ENCODE measurements at places on chromosomes 2 and 18.
A peak's percentile ranks its signal among the peaks of the same experiment; 100 is the strongest.

DNA sequence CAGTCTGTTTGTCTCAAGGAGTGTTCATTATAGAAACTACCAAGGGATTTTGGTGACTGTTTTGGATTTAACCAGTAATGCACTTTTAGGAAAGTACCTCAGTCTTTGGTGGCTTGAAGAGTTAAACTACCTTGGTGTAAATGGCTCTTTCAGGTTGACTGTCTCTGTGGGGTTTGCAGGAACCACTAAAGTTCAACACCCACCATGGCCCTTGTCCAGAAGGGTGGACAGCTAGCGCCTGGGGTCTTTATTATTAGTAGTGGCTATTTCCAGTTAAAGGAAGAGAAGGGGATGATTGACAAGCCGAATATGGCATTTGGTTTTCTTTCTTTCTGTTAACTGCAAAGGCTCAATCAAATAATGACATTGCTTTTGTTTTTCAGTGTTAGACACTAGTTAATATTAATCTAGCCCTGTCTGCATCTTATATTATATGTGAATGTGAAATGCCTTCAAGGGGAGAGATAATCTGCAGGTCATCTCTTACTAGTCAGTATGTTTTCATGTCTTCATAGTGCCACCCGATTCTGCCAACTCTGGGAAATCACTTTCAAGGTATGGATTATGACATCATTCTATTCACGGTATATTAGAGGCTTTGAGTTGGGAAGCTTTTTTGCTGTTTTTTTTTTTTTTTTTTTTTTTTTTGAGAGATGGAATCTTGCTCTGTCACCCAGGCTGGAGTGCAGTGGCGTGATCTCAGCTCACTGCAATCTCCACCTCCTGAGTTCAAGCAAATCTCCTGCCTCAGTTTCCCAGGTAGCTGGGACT lies 56.4 kb downstream of the MAP4K4 start:
- no peak for DNase-seq

- DNase-seq = no peak
Measured at GRCh38 chr2:31263636-31264190, 29.8 kb downstream of the EHD3 start.

- peak; percentile 60 for DNase-seq
Measured at GRCh38 chr2:239401881-239402233, 1.0 kb upstream of the HDAC4 start.

DNA sequence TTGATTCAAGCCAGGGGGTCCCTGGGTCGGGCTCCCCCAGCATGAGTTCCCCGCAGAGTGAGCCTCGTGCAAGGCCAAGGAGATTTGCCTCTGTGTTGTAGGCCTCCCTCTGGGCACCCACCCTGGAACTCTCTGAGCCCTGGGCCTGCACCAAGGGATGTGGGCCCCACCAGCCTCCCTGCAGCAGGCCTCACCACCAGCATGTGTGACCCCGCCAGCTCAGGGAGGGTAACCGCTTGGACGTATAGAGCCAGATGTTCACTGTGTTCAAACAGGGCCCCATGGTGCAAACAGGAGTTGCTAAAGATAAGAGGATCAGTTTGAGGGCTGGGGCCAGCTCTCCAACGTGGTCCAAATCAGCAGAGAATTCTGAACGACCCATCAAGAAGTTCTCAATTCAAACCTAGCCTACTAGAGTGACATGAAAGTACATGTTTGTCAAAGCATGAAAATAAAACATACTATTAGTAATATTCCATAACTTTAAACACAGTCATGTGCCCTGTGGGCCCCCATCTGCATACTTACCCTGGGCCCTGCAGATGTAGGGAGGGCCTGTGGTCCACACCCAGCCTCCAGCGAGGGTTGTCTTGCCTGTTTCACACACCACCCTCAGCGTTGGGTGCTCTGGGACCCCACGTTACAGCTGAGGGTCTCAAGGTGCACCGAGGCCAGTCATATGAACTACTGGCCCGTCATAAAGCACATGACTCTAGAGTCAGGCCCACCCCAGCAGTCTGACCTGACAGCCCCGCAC lies 5.5 kb upstream of the TUBB6 start:
- DNase-seq = no peak

DNA sequence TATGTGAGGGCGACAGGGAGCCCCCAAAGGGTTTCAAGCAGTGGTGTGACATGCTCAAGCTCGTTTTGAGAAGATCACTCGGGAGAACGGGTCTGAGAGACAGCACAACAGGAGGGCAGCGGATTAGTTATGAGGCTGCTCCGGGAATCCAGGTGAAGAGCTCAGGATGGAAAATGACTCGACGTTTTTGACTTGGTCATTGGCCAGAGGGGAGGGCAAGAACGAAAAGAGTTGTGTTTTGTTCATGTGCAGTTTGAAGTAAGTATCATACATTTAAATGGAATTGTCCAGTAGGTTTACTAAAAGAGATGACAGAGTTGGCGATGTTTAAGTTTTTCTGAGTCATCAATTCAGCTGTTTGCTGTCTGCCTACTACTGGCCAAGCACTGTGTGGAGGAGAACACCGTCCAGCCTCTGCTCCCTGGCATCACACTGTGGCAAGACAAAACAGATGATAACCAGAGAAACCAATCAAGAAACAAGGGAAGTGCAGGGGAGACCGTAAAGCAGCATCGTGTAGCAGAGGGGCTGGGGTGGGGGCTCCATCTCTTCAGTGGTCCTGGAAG lies 25.3 kb upstream of the ANXA4 start:
- DNase-seq = peak; percentile 33

DNA sequence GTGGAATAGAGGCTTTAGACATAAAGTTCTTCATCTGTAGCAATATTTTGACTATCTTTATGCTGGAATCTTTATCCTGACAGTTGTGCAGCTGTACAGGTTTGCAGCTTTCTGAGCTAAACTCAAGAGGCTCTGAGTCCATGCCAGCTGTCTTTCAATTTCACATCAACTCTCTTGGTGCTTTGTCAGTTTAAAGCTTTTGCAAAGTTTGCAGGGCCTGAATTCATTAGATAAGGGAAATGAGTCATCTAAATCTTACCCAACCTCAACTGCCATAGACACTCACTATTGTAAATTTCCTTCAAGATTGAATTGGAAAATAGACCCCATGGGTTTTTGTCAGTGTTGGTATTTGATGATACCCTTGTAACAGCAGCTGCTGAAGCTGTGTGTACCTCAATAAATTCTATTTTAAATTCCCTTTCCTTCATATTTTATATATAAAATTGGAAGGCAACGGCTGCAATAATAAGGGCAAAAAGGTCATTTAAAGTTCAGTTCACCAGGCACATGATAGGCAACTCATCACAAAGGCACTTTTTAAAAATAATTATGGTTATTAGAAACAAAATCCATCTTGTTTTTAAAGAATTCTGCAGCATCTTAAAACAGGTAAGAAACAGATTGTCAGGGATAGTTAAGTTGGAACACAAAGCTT lies 169.9 kb upstream of the SLC39A10 start:
- DNase-seq = peak; percentile 42

GRCh38 chr18:61606068-61606660 lies 272.9 kb downstream of the CDH20 start:
- DNase-seq = peak; percentile 53

GRCh38 chr18:10329101-10329500 lies 125.3 kb upstream of the APCDD1 start:
- DNase-seq = no peak

DNA sequence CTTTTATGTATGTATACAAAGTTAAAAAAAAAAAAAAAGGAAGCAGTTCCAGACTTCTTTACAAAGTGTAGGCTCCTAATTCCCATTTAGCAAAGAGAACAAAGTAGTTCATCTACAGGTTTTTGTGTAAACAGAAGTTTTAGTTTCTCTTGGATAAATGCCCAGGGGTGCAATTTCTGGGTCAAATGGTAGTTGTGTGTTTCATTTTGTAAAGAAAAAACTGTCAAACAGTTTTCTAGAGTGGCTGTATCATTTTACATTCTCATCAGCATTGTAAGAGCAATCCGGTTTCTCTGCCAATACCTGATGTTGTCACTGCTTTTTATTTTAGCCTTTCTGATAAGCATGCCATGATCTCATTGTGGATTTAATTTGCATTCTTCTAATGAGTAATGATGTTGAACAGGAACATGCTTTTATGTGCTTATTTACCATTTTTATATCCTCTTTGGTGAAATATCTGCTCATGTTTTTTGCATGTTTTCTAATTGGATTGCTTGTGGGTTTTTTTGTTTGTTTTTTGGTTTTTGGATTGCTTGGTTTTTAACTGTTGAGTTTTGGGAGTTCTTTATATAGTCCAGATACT lies 16.6 kb upstream of the PSME4 start:
- DNase-seq = no peak

DNA sequence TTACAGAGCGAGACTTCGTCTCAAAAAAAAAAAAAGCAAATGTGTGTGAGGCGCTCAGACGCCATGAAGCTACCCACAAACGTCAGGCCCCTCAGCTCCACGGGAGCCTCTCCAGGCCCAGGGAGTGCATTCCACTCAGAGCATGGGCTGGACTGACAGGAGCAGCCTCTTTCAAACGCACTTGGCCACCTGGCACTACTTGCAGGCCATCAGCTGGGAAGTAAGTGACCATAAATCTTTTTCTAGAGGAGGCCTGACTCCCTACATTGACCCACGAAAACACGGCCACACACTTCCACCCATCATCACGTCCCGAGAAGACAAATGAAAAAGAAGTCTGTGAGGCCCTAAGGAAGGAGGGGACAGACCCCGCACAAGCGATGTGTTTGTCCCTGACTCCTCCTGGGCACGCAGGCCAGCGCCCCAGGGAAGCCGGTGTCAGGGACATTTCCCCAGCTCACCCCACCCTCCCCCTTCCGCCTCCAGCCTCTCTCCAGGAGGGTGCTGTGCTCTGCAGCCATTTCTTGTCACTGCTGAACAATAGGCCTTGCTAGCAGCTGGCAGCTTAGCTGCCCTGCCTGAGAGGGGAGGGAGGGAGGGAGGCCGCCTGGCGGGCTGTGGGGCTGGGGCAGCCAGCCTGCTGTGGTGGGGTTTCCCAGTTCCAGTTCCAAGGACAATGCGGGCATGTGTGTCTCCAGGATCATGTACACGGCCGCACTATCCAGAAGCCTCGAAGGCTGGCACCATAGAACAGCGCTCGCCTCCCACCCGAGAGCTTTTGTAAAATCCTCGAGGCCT lies 26.6 kb downstream of the SERTAD2 start:
- no peak for DNase-seq
